ENCODE measurements at places on chromosomes 11 and 22.

GRCh38 chr22:17700778-17701177 lies 62.2 kb downstream of the BCL2L13 start:
- no peak for DNase-seq

DNA sequence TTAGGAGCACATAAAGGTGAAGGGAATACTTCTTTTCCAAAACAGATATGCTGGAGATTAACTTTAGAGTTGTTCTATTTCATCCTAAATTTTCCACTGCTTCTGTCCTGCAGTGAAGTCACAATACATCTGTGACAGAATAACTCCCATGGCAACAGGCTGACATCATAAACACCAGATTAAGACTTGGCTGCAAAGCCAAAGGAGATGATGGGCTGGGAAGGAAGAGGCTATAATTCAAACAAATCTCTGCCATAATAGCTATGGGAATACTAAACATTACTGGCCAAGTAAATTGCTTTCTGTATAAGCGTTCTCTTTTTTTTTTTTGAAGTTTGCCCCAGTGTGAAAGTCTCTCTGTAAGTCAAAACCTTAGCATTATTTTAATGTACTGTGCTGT lies 107.7 kb downstream of the CADM1 start:
- no peak for DNase-seq

GRCh38 chr11:117953024-117953671 lies 23.9 kb upstream of the TMPRSS13 start:
- DNase-seq: no peak

DNA sequence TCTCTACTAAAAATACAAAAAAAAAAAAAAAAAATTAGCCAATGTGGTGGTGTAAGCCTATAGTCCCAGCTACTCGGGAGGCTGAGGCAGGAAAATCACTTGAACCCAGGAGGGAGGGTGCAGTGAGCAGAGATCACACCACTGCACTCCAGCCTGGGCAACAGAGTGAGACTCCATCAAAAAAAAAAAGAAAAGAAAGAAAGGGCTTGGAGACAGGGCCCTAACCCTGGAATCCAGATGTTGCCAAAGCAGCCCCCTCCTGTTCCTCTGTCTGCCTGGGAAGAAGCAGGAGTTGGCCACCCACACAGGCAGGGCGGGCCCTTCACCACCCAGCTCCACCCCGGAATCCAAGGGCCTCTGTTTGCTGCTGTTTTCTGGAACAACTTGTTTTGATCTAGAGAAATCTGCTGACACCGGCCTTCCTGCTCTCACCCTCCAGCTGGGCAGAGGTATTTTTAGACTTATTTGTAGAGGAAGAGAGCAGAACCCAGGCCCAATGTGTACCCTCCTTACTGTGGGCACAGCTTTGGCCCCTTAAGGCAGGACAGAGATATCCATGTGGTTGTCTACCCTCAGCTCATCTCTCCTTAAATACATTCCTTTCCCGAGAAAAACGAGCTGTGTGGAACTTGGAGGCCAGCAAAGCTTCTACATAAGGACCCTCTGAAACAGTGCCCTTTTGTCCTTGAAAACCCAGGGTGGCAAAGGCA lies 2.7 kb upstream of the NEAT1 start:
- DNase-seq: no peak

GRCh38 chr11:132590554-132590953 lies 941.7 kb downstream of the OPCML start:
- DNase-seq: no peak

DNA sequence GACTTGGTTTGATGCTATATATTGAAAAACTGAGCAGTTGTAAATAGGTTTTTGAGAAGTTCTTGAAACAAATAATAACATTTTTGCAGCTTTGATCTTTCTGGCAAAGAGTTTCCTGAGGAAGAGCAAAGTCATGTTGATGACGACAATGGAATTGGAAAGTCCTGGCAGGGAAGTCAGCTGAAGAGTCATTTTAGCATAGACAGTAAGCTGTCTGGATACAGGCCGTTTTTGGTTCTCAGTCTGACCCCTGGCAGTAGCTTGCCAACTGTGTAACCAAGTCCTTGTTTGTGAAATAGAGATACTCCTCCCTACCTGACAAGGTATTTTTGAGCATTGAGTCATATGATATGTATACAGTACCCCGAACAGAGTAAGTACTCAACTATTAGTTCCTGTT lies 193.3 kb downstream of the C11orf91 start:
- DNase-seq: no peak

GRCh38 chr11:122023614-122024250 lies 92.3 kb downstream of the BLID start:
- no peak for DNase-seq

- DNase-seq: no peak
These were observed 84.9 kb downstream of the TRPC6 start for GRCh38 chr11:101498891-101499290.

GRCh38 chr22:39416319-39416718 lies 16.7 kb downstream of the TAB1 start:
- no peak for DNase-seq

DNA sequence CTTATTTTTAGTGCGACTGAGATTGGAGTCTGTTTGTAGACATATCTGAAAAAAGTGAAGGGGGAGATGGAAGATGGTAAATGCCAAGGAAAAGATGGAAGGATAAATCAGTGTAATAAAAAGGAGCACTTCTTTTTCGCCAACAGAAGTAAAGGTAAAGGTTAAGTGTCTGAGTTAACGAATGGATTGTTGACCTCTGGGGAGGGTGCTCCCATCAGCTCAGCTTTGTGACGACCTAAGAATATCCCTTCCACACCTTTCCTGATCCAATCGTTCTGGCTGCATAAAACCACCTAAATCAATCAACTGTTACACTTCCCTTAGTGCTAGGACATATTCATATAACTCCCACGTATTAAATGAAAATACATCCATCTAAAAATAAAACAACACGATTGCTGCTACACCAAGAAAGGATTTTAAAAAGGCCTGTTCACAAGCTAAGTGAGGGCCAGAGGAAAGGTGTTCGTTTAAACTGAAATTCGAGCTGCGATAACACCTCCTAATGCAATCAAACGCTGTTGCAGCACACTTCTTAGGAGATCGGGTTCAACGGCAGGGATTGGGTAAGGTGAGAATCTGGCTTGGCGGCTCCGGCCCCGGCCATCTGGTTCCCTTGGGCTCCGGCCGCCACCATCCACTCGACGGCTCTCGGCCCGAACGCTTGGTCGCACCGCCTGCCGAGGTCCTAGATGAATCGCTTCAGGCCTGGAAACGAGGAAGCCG lies 658 bp downstream of the C11orf71 start:
- no peak for DNase-seq

- DNase-seq: no peak
These were observed 2.9 kb upstream of the FOLR3 start for GRCh38 chr11:72132646-72133045.

DNA sequence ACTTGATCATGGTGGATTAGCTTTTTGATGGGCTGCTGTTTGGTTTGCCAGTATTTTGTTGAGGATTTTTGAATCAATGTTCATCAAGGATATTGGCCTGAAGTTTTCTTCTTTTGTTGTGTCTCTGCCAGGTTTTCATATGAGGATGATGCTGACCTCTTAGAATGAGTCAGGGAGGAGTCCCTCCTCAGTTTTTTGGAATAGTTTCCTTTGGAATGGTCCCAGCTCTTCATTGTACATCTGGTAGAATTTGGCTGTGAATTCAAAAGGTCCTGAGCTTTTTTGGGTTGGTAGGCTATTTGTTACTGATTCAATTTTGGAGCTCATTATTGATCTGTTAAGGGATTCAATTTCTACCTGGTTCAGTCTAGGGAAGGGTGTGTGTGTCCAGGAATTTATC lies 78.1 kb downstream of the CTSC start:
- DNase-seq: no peak

- no peak for DNase-seq
These were observed 97.0 kb downstream of the SPON1 start for GRCh38 chr11:14059491-14059890.

- no peak for DNase-seq
These were observed 56.2 kb upstream of the ZBED5 start for GRCh38 chr11:10914050-10914449.

DNA sequence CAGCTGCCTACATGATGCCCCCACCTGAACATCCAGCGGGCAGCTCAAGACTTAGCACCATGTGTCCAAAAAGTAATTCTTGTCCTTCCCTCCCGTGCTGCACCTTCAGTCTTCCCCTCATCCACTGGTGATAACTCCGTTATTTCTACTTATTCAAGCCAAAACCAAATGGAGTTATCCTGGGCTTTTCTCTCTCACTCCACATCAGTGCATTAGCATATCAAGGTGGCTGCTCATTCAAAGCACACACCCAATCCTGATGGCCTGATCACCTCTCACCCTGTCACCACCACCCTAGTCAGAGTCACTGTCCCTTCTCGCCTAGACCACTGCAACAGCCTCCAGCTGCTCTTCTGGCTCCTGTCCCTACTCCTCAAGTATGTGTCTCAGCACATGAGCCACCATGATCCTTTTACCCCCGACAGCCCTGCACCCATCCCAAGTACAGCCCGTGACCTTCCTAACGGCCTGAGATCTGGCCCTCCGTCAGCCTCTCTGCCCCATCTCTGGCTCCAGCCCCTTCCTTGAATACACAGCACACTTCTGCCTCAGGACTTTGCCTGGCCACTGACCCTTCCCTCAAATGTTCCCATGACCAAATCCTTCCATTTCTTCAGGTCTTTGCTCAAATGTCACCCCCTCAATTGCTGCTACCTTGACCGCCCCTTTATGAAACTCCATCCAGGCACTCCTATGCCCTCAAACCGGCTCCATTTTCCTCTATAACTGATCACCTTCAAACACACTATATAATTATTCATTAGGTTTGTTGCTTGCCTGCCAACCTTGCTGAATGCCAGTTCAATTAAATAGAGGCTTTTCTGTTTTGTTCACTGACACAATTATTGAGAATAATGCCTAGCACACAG lies 19.7 kb upstream of the SLC25A1 start:
- DNase-seq: no peak

DNA sequence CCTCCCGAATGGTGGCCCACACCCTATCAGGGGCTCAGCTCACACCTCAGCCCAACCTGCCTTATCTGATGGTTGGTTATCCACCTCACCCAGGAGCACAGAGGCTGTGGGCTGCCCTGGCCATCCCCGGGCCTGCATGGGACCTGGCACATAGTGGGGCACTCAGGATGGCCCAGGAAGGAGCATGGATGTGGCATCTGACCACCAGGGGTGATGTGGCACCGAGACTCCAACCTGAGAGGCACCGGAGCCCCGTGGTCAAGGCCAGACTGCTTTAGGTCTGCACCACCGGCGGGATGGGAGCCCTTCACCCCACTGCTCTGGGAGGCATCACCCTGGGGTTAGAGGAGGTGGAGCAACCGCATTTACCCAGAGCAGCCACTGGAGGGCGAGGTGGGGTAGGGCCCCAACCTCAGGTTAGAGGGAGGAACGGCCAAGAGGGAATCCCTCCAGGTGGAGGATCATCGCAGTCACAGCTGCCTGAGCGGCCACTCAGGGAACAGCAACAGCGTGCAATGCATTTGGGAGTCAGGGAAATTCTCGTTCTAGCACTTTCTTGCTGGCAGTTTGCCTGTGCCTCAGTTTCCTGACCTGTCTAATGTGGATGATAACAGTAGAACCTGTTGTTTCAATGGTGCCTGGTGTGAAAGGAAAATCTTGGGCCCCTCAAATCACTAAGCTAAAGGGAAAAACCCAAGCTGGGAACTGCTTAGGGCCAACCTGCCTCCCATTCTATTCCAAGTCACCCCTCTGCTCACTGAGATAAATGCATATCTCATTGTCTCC lies 52.9 kb upstream of the CARS1 start:
- no peak for DNase-seq

GRCh38 chr11:69301455-69302401 lies 7.8 kb downstream of the MYEOV start:
- DNase-seq: no peak

DNA sequence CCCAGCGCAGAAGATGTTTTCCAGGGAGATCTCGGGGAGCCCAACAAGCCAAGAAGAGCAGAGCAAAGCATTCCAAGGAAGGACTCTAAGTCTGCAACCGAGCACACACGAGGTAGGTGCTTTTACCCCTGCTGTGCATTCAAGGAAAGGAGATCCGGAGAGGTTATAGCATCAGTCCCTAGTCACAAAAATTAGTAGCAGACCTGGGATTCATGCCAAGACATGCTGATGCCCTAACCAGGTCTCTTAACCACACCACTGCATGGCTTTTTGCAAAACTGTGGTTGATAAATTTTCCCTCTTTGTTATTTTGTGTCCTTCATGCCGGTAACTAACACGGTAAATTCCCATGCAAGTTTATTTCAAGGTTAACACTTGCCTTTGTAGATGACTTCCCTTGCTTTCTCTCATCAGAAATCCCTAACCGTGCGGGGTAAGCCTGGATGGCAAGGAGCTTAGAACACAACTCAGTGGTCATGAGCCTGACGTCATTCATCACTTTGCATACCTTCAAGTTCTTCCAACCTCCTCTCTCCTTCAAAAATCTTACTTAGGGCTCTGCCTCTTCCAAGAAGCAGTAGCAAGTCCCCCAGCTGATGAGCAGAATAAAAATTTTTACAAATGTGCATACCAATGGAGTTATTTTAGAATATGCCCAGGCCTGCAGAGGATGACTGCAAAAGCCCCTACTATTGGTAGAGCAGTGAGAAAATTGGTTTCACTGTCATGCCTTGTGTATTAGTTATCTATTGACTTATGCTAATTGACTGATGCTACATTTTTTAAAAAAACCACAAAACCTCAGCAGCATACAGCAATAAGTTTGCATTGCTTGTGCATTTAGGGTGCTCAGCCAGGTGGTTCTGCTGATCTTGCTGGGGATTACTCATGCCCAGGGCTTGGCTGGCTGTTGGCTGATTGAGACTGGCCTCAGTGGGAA lies 465.1 kb downstream of the MN1 start:
- DNase-seq: peak; percentile 24

DNA sequence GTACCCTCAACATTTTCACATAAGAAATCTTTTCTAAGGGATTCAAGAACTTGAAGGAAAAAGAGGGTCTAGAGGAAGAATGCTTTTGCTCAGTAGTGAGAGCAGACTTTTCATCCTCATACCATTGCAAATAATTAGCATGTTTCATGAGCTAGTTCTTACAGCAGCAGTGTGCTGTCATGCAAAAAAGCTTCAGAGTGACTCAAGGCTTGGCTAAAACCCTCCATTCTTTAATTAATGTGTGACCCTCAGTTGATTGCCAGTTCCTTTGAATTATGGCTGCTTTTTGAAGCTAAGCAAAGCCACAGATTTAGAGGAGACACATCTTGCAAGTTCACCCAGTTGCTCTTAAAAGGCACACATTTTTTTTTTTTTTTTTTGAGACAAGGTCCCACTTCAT lies 36.6 kb upstream of the PCF11 start:
- no peak for DNase-seq

DNA sequence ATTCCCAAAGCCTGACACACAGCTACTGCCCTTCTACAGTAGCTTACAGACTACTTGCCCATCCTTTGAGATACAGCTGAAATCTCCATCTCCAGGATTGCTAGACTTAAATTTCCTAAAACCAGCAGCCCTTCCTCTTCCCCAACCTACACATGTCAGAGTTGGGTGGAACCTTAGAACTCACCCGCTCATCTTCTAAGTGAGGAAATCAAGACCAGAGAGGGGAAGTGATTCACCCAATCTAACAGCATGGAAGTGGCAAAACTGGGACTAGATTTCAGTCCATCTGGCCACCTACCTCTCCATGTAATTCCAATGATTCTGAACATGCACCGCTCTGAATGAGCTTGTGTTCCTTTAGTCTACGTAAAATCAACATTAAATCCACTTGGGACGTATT lies 1.0 kb upstream of the TMEM86A start:
- DNase-seq: no peak
